Body of pancreas (tissue), 4 donors: ENCODE measurements at places on chromosomes 5 and 9.

DNA sequence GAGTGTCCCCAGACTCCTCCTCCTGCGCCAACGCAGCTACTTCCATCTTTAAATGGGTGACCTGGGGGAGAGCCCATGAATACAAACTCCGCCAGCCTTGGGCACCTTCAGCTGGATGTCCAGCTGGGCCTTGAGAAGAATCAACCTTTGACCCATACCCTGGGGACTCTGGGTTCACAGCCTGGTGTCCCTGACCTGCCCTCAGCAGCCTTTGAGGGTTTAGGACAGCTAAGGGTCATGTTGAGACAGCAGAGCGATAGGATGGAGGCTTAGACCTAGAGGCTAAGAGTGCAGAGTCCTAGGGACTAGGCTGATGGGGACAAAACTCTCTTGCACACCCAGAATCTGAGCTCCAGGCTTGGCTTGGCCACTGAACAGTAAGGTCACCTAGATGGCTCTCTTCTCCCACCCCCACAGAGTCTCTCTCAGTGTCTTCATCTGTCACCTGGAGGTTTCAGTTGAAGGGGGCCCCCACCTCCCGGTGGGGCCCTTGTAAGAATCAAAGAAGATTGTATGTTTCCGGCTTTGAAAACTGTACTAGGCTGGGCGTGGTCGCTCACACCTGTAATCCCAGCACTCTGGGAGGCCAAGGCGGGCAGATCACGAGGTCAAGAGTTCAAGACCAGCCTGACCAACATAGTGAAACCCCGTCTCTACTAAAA lies 6.7 kb upstream of the AQP3 start:
- no peak for DNase-seq

DNA sequence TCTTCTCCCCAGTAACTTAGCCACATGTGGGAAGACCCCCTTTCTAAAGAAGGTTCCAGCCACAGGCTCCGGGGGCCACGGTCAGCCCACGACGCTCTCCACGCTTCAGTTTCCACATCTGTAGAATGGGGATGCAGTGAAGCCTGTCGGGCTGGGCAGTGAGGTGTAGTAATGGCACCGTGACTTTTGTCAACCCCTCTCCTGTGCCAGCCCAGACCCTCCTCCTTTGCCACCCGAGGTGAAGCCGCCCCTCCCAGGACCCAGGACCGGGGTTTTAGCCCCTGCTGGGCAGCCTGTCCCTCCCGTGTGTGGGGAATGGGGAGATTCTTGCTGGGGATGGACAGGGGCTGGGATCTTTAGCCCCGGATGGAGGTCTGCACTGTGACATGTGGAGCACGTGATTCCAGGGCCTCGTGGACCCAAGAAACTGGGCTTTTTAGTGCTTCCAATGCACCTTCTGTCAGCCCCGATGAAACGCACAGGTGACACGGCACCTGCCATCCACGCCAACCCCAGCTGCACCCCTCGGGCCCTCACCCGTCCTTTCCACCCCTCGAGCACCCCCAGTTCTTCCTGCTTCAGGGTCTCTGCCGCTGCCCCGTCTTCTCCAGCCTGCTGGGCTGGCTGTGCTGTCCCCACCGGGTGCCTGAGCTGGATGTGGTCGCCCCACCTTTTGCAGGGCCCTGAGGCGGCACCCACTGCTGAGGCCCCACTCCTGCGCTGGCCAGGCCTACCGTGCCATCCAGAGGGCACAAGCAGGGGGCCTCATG lies 13.4 kb upstream of the RNU6ATAC start:
- DNase-seq: no peak

DNA sequence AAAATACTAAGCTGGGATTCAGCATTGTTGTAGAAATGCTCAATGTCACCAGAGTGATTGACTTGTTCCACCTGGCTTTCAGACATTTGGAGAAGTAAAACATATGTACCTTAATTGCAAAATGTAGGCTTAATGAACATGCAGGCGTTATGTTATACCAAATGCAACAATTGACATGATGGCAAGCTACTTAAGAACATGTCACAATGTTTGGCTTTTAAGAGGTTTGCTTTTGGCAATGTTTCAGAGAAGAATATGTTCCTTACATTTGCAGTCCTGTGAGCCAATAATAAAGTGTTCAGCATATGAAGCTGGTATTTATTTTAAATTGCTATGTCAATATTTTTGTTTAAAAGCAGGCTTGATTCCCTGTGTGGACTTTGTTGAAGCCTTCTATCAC lies 111.7 kb upstream of the NUDT12 start:
- DNase-seq: no peak

- no peak for DNase-seq
Observed at GRCh38 chr5:55236800-55237199, 3.4 kb upstream of the CCNO start.

GRCh38 chr9:133994353-133995011 lies 2.4 kb upstream of the VAV2 start:
- DNase-seq: peak; percentile 75

DNA sequence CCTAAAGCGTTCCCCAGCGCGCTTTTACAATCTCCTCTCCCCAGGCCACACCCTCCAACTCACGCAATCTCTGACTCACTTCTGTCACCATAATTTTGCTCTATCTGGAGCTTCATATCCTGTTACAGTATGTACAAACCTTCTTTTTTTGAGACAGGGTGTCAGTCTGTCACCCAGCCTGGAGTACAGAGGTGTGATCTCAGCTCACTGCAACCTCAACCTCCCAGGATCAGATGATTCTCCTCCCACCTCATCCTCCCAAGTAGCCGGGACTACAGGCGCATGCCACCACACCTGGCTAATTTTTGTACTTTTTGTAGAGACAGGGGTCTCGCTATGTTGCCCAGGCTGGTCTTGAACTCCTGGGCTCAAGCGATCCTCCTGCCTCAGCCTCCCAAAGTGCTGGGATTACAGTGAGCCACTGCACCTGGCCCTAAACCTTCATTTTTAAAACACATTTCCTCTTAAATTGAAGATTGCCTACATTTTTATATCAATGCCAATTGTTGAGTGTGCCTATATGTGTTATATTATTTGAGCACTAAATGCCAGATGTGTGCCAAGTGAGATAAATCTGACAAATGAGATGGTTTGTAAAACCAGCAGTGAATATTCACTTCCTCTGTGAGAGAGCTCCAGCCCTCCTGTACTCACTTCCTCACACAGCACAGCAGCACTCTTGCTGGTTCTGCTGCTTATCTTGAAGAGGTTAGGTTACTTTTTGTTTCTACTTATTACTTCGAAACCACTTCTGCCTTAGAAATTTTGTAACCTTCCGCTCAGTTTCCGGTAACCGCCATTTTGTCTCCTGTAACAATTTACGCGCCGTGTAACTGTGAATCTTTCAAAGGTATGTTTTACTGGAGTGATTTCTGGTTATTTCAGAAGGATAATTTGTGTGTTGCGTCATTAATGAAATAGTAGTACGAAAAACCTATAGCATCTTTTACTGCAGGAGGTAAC lies 57.9 kb downstream of the DOCK8 start:
- DNase-seq: peak; percentile 52
